ENCODE measurements at places on chromosomes 5 and 9.
A peak's percentile ranks its signal among the peaks of the same experiment; 100 is the strongest.

GRCh38 chr5:27341342-27341741 lies 303.0 kb upstream of the CDH9 start:
- DNase-seq, result no peak

- peak; percentile 62 for DNase-seq
Measured at GRCh38 chr5:108728566-108729241, 19.0 kb upstream of the FER start.

DNA sequence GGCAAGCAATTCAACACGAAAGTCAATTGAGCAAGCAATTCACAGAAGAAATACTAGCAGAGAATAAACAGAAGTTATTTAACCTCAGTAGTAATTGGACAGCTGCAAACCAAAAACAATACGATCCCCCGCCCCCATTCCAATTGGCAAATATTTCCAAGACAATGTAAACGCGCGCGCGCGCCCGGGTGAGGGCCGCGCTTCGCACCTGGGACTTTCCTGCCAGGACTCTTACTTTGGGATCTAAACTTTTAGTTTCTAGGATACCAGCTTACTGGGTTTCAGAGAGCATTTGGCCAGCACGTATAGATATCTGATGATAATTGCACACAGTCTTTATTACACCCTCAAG lies 8.6 kb downstream of the RUFY1 start:
- no peak for DNase-seq

DNA sequence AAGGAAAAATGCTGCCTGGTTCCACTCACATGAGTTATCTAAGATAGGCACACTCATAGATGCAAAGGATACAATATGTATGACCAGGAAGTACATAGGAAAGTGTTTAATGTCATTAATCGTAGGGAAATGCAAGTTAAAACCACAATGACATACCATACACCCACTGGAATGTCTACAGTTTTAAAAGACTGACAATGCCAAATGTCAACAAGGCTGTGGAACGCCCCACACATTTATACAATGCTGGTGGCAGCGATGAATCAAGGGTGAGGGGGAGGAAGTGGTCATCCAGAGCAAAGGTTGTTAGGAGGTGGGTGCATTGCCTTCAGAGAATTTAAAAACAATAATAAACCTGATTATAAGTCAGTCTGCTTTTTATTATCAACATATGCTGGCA lies 437.8 kb downstream of the ARHGEF28 start:
- no peak for DNase-seq

- DNase-seq, result no peak
Measured at GRCh38 chr9:76733096-76733495, 31.1 kb upstream of the PCA3 start.

GRCh38 chr5:7190712-7191250 lies 205.2 kb upstream of the ADCY2 start:
- no peak for DNase-seq

- DNase-seq, result no peak
Measured at GRCh38 chr9:123257276-123257675, 11.1 kb downstream of the STRBP start.

GRCh38 chr5:31116466-31117031 lies 76.9 kb upstream of the CDH6 start:
- DNase-seq, result no peak

GRCh38 chr5:141961466-141961865 lies 3.5 kb upstream of the PCDH12 start:
- DNase-seq, result no peak
